ENCODE measurements at places on chromosomes 16 and 17.

DNA sequence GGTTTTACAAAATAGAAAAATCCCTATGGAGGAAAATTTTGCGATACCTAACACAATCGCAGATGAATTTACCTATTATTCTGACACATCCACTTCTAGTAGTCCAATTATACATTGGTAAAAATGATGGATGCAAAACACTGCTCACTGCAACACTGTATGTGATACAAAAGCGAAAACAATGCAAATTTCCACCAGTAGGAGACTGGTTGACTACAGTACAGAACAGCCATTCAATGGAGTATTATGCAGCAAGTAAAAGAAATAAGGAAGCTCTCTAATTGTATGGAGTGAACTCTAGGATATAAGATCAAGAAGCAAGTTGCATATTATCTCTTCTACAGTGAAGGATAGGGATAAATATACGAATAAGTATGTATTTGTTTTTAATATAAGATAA lies 48.5 kb downstream of the SETD6 start:
- no peak for DNase-seq

DNA sequence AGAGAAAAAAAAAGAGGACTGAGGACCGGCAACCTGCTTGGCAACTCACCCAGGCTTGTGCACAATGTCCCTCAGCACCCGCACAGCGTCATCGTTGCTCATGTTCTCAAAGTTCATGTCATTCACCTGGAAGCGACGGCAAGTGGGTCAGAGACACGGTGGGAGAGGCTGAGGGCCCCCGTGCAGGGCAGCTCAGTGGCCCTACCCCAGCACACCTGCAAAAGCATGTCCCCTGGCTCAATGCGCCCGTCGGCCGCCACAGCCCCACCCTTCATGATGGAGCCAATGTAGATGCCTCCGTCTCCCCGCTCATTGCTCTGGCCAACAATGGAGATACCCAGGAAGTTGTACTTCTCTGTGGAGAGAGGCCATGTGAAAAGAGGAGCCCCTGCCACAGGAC lies 5.4 kb downstream of the DVL2 start:
- DNase-seq: no peak

- DNase-seq: no peak
These were observed 476 bp downstream of the KCNH4 start for GRCh38 chr17:42180411-42180921.

- no peak for DNase-seq
These were observed 9.3 kb downstream of the MAP2K3 start for GRCh38 chr17:21293831-21294210.

GRCh38 chr16:15482068-15482747 lies 47.8 kb downstream of the BMERB1 start:
- DNase-seq: no peak

- DNase-seq: no peak
These were observed 8.9 kb upstream of the C16orf74 start for GRCh38 chr16:85759631-85760419.
